DMS 273 treated with DMSO at 0.1 percent for 48 hours (cell line): ENCODE measurements at places on chromosomes 12 and 14.

DNA sequence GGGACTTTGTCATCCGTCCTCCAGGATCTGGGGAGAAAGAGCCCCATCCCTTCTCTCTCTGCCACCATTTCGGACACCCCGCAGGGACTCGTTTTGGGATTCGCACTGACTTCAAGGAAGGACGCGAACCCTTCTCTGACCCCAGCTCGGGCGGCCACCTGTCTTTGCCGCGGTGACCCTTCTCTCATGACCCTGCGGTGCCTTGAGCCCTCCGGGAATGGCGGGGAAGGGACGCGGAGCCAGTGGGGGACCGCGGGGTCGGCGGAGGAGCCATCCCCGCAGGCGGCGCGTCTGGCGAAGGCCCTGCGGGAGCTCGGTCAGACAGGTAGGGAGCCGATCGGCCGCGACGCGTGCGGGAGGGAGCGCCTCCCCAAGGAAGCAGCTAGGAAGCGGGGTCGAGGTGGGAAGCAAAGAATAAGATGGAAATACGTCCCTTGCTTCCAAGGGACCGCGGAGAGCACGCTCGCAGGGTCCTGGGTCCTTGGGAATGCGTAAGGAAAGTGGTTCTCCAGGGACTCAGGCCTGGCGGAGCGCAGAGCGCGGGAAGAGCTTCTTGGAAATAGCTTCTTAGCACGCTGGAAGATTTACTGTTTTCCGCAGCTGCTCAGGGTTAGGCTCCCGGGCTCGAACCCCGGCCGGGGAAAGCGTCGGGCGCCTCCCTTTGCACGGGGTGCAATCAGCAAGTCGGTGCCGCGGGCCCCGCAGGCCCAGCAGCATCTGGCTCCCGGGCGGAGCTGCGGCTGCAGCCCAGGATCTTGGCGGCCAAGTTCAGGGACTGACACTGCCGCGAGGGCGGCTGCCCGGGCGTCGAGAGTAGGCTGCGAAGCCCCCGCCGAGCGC lies 457 bp downstream of the SOCS2 start:
- DNase-seq = no peak

DNA sequence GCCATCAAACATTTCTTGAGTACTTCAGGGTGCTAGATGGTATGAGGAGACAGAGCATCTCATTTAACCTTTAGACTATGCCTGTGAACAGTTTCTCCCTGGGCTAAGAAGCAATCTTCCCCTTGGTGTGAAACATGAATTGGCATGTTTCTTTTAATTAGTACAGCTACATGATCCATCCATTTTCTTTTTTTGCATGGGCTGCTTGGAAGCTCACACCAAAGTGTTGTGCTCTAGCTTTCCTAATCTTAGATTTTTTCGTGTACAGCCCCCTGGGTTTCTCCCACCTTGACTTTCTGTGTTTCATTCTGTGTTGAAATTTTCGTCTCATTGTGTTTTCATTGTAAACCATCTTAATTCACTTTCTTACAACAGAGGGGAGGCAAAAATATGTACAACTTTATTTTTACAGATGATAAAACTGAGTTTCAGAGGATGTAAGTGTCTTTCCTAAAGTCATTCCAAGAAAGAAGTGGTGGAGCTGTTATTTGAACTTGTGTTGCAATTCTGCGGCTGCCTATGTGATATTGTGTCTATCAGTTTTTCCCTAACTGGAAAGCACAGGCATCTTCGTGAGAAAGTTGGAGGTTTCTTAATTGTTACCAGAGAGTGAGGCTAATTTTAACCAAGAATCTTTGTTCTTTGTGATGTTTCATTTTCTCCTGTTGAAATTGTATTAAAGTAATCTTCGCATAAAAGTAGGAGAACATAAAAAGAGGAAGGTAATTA lies 64.5 kb downstream of the DAAM1 start:
- no peak for DNase-seq

DNA sequence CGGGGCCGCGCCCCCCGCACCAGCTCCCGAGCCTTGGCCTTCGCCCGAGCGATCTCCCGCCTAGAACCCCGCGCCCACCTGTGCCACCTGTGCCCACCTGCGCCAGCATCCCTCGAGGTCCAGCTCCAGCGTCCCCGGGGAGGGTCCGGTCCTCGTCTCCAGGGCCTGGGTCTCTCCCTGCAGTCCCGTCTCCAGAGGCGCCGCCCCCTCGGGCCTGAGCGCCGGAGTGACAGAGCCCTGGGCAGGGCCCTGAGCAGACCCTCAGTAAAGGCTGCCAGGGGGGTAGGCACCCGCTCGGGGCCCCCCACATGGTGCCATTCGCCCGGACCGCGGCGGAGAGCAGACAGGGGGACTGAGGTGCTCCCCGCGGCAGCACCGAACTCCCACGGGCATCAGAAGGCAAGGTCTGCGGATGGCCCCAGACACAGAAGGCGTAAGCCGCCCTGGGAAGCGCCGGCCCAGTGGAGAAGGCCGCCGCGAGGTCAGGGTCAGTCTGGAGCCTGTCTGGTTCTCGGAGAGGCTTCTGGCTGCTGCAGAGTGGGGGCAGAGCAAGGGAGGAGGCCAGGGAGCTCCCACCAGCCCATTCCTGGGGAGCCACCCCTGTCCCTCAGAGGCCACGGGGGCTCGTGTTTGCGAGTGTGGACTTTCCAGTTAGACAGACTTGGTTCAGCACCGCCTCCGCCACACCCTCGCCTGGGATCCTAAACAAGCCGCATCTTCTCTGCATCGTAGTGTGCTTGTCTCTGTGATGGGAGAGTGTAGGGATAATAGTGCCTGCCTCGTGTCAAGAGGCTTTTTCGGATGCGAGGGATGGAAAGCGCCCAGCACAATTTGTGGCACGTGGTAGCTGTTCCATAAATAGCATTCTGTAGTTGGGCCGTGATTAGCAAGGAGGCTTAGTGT lies 1.1 kb upstream of the PPP1R13B start:
- no peak for DNase-seq

DNA sequence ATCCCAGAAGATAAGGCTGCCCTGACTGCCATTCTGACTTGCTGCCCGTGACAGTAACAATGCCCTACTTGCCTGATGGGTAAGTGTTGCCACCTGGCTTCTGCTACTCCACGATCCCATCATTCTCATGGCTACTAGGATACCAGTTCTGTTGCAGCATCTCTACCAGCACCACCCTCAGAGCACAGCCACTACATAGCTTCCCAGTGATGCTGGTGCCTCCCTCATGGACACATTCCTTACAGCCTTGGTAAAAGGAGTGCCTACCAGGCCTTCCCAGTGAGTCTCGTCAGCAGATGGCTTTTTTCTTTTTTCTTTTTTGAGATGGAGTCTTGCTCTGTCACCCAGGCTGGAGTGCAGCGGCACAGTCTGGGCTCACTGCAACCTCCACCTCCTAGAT lies 84.4 kb upstream of the CMKLR1 start:
- DNase-seq = no peak

DNA sequence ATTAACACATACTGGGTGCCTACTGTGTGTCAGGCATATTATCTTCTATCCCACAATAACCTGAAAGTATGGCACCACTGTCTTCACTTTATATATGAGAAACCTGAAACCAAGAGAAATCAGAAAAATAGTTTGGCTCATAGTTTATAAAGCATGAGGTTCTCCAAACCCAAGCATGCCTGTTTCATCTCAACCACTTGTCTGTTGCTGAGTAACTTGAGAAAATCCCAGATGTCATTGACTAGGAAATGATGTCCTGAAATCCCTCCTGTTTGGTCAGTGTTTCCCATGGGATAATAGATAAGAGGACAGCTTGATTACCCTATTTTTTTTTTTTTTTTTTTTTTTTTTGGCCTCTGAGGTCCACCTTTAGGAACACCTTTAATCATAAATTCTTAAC lies 2.6 kb upstream of the IFNG-AS1 start:
- DNase-seq = no peak

DNA sequence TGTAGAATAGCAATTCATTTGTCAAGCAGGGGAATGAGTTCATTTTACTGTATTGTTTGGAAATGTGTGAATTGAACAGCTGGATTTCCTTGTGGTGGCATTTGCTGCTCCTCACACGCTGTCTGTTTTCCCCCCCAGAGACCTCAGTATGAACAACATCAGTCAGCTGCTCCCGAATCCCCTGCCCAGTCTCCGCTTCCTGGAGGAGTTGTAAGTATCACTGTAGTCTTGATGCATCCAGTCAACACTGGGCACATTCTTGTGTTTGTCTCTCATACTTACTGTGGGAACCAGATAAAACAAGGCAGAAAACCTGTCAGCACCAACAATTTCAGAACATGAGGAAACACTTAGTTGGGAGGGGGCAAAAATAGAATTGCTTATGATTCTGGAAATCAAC lies 64.9 kb downstream of the LGR5 start:
- DNase-seq = peak; percentile 2

DNA sequence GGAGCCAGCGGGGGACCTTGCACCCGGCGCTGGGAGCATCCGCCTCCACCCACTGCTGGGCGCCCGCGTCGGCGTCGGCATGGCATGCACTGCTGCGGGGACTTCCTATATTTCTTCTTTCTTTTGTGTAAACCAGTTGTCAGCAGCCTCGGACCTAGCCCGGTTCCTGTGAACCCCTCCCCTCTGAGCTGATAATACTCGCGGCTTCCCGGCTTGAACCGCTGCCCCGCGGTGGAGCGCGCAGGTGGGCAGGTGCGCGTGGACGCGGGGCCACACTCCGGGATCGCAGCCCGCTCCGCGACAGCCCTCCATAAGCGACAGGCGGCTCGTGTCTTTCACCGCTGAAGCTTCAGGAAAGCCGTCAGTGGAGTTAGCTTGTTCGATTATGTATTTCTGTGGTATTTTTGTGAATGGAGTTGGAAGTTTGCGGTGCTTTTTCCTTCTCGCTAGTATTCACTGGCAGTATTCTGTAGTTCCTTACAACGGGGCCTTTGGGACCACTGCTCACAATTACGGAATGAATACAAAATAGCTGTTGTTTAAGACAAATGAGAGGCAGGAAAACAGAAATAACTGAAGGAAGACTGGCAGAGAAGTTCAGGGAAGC lies 870 bp downstream of the BMAL2 start:
- no peak for DNase-seq

- no peak for DNase-seq
Measured at GRCh38 chr12:113138826-113139225, 3.3 kb upstream of the RASAL1 start.

GRCh38 chr12:100114574-100114973 lies 28.1 kb downstream of the BLTP3B start:
- no peak for DNase-seq

DNA sequence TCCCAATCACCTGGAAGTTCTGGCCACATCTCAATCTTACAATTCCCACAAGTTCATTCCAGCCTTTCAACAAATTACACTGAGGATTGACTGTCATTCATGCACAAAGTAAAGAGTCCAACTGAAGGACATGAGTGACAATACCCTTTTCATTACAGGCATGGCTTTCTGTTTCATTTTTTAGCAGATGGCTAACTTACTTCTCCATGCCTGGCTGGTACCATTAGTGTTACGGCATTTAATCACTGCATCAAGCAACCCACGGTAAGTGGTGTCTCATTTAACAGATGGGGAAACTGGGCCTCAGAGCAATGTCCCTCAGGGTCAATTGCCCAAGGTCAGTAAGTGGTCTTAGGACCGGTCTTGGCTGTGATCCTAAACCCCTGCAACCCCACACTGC lies 114.4 kb downstream of the PRICKLE1 start:
- DNase-seq = no peak

GRCh38 chr14:104341532-104342434 lies 203.4 kb downstream of the KIF26A start:
- no peak for DNase-seq

DNA sequence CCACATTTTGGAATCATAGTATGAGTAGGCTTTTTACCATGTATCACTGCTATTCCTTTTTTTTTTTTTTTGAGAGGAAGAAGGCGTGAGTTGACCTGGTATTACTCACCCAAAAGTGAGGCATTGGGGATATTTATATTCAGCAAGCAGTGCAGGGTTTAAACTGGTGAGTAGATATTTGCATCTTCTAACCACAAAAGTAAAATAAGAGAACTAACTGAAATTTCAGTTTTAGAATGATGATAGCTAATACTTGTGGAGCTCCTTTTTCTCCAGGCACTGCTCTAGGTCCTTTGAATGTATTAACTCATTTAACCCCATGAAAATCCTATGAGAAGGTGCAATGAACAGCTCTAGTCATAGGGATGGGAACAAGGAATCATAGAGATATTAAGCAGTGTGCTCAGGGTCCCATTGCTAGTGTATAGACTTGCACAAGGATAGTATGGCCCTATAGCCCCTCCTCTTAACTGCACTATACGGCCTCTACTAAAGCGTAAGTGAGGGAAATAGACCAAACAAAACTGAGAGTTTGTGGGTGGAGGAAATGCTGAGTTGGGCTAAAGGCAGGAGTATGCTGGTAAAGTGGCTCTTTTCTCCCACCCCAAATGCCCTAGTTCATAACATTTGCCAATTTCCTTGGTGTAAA lies 104.3 kb upstream of the MAX start:
- DNase-seq = no peak

GRCh38 chr12:64318605-64319004 lies 72.0 kb downstream of the C12orf56 start:
- no peak for DNase-seq

DNA sequence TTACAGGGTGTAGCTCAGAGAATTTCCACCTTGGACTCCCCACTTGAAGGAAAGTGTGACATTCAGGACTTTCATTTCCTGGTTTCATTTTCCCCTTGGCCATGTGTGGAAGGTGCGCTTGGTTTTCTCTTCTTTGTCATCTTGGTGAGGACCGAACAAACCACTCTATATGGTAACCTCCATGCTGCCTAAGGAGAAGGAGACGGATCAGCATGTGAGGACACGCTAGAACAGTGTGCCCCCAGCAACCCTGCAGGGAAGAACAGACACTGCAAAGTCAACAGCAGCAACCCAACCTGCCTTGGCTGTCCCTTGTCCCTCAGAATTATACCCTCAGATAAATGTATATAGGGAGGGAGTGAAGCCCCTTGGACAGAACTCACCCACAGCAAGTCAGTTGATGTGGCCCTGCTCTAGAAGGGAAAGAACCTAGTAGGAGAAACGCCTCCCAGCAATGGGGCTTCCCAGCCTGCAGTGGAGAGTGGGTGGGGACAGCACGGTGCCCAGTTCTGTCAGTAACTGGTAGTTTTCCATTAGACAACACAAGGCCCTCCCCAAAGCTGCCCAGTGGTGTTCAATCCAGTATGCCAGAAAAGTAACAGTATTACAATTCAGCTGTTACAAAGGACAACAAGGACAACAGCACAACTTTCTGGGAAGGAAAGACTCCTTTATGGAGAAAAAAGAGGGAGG lies 18.9 kb upstream of the COCH start:
- no peak for DNase-seq

DNA sequence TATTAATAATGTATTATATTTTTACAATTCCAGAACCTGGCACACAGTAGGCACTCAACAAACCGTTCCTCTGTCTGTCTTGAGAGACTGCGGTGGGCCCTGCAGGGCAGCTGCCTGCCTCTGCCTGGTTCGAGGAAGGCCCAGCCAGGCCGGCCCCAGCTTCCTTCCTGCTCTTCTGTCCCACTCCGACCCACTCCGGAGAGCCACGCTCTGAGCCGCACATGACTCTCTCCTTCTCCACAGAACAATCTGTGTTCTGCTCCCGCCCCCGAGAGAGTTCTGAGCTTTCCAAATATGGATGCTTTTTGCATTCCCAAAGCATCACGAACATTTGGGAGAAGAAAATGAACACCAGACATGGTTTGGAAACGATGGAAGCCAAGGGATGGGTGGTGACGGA lies 57.3 kb downstream of the TTC7B start:
- DNase-seq = no peak
